ENCODE measurements at places on chromosomes 1 and 21.

DNA sequence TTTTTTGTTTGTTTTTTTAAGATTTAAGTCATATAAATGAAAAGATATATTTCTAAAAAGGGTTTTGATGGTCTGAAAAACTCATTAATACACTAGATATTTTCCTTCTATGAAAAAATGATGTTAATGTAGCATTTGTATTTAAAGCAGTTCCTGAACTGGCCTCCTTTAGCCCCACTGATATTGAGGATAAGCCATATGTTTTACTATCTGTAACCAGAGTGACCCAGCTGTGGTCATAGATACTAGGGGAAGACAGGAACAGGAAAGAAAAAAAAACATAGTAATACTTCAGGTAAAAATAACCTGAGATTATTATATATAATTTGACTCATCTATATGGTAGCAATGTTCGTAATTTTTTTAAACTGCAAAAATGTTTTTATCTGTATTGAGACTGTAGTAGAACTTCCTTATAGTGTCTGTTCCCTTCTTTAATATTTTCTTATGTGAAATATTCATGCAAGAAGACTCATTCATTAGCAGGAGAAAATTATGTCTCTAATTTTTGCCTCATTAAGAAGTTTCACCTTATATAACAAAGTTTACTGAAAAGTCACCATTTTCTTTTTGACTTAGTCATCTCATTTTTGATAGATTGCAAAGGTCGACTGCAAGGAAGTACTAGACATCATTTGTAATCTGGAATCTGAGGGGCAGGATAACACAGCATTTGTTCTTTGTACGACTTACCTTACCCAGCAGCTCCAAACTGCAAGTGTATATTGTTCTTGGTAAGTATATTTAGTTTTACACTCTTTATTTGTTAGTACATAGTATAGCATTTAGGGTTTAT lies 25.6 kb upstream of the TMCO2 start:
- DNase-seq = no peak

DNA sequence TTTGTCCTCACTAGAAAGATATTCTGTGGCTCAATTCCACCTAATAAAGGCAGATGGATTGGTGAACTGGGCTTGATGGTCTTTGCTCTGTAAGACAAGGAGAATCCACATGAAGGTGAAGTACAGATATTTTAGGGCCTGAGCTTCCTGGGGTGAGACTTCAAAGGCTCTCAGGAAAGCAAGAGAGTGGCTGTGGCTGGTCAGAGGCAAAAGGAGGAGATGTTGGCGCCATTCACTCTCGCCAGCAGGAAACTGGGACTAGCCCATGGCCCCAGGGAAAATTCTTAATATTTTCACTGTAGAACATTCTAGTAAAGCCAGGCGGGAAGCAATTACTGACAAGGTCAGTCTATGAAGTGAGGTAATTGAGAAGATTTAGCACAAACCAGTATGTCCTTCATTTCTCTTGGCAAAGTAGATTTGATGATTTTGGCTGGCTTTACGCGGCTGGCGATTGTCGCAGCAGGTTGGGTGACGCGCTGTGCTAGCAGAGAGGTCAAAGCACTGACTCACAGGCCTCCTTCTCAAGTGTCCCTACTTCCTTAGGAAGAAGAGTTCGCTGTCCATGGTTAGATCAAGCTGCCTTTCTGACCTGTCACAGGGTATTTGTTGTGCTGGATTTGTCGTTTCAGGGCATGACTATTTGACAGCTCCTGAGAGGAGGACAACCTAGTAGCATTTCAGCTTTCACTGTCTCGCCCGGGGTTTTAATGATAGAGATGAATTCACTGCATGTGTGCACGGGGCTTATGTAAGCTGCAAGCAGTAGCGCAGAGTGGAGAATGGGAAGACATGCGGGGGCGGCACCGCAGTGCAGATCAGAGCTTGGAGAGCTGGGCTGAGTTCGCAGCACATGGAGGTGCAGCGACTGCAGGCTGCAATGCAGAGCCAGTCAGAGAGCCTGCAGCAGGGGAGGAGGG lies 32.7 kb downstream of the XCL1 start:
- DNase-seq = no peak

GRCh38 chr1:67831850-67832513 lies 1.3 kb downstream of the GNG12 start:
- peak; percentile 98 for DNase-seq

DNA sequence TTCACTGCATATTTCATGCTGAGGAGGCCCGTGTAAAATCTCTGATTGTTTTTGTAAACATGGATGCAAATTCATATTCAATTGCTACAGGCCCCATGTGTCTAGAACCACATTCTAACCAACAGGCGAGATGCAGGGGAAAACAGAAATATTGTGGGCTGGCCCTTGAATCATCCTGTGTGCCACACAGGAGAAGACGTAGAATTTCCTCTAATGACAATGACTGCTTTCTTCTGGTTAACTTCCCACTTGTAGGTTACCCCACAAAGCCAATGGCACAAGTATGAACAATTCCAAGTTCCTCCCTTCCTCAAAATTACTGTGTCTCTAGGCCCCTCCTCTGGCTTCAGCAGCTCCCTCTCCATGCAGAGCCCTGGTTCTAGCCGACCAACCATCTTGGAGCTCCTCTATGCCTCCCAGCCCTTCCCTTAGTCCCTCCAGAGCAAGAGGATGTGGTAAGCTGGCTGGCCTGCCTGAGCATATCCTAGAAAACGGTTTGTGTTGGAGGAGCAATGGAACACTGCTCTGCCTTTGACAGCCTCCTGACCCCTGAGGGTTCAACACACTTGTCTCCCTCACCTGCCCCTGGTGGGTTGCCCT lies 205.2 kb downstream of the HS2ST1 start:
- DNase-seq = no peak

DNA sequence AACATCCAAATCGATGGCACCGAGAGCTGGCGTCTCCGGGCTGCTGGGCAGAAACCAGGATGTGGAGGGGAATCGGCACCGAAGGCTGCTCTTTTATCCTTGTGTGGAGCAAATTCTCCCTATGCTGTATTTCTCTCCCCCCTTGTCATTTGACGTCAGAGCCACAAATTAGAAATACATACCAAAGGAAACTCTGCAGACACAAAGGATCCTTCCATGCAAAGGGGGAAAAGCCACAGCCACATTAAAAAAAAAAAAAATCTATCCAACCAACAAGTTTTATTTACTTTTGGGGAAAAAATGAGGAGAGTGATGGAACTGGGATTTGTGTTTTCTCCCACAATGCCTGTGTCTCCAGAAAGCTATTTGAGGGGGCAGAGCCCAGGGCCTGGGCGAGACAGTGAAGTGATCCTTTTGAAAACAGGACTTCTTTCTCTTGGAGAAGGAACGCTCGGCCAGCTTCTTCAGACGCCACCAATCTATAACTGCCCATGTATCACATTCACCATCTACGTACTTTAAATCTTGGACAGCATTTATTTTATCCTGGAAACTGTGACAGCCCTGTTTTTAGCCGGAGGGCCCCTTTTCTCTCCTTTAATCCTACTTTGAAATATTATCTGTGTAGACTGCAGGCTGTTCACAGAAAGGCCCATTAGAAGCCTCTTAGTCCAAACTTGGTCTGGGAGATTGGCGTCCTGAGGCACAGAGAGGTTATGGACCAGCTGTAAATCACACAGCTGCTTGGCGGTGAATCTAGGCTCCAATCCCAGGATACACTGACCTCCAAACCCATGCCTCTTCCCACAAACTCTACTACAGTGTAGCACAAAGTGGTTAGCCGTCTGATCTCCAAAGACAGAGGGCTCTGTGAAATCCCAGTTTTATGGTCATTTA lies 4.5 kb downstream of the KANK4 start:
- DNase-seq = no peak

DNA sequence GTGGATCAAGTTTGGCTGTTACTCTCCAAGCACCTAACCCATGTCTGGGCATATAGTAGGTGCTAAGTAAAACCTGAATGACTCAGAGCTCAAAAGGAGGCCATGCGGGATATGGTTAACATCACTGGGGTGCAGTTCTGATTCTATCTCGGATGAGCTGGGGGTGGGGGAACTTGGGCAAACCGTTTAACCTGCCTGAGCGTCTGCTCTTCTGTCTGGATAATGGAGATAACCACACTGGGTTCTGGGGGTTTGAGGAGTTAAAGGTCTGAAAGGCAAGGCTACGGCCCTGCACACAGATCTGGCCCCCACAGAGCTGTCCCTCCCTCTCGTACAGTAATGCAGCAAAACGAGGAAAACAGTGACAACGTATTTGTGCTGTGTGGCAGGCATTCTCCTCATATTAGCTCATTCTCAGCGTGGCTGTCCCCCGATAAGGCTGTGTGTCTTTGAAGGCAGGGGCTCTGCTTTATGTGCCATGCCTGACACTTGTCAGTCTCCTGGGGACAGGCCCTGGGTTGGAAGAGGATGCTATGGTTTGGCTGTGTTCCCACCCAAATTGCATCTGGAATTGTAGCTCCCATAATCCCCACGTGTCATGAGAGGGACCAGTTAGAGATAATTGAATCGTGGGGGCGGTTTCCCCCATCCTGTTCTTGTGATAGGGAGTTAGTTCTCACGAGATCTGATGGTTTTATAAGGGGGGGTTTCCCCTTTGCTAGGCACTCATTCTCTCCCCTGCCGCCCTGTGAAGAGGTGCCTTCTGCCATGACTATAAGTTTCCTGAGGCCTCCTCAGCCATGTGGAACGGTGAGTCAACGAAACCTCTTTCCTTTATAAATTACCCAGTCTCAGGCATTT lies 6.8 kb upstream of the ALDH4A1 start:
- no peak for DNase-seq

DNA sequence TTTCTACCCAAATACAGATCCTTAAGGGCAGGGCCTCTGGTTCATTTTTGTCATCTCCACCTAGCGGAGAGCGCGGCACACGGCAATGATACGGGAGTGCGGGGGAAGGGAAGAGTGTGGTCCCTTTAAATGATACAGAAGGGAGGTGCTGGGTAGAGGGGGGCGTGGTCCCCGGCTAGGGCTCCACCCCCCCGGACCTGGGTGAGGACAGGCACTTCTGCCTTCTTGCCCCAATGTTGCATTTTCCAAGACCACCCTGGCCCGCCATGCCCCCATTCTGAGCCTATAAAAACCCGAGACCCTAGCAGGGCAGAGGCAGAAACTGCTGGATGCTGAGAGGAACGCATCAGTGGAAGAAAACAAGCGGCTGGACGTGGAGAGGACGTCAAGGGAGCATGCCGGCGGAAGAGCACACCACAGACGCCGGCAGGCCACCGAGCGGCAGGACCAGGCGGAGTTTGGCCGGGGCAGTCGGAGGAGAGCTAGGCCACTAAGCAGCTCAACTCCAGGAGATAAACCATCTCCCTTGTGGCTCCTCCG lies 30.0 kb downstream of the LRRC3 start:
- DNase-seq = peak; percentile 15

DNA sequence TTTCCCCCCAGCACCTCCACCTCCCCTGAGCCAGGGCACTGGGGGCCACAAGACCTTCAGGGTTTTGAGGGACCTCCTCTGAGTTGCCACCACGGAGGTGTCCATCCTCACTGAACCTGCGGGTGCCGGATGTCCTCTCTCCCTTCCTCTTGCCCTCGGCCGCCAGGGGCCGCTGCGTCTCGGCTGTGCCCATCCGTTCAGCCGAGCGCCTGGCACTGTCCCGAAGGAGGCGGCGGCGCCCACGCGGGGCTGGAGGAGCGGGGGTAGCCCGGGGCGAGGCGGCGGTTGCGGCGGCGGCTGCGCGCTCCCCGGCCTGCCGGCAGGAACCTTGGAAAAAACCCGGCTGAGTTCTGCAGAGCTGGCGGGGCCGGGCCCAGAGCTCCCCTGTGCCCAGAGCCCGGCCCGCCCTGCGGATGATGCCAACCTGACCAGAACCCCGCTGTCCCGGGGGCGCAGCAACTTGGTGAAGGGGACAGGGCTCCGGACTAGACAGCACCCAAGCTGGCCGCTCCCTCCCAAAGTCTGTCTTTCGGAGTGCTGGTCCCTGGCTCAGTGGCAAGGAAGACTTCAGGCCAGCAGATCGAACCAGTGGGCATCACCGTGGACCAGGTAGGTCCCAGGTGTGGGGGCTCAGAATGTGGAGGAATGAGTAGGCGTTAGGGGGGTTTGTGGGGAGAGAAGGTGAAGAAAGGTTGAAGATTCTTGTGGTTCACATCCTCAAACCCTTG lies 3.7 kb upstream of the PPM1J start:
- peak; percentile 42 for DNase-seq

- DNase-seq = no peak
These were observed 5.3 kb upstream of the PFKL start for GRCh38 chr21:44294391-44295162.

DNA sequence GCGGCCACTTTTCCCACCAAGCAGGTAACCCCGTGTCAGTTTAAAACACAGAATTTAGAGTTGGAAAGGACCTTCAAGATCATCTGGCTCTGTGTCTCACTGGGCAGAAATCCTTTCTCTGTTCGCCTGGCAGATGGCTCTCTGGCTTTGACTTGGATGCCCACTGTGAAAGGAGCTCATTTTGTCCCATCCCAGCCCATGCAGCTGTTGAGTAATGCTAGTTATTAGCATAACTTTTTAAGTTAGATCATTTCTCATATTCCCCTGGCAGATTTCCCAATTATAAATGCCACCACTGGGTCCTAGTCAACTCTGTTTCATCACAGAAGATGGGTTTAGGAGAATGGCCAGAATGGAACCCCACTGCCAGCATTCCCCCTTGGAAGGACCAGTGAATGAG lies 55.9 kb downstream of the SLC35F3 start:
- DNase-seq = no peak

- DNase-seq = no peak
These were observed 126.0 kb upstream of the IPO9 start for GRCh38 chr1:201702936-201703335.

GRCh38 chr21:17679002-17679600 lies 66.4 kb upstream of the BTG3 start:
- peak; percentile 38 for DNase-seq

DNA sequence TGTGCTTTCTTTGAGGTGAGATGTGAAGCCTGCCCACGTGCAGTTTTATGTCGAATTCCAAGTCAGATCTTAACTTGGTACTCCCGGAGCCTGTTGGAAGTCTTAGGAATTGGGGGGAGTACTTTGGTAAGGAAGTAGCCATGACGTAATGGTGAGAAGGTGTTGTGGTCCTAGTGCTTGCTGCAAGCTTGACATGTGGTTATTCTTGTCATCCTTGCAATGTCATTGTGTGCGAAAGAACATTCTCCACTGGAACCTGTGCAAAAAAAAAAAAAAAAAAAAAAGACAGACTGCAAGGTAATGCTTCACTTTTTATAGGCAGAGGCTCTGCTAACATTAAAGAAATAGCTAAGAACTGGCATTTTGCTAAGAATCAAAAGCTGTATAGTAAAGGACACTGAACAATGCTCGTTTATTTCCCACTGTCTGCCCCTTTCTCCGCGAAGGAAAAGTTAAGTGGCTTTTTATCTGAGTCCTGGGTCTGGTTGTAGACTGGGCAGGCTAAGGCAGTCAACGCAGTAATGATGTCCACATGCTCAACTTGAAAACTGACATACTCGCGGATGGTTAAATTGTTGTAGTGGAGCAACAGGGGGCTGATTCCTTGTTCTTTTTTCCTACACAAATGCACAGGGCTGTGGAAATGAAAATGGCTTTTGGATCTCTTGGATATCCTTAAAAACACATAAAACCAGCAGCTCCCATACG lies 2.1 kb downstream of the KAZN start:
- no peak for DNase-seq
